ENCODE measurements at places on chromosomes 13 and 19. TPM values are rescaled to one million over a fixed set of nuclear protein-coding genes. Genes with fewer than 3 reads are reported as not detected.

Gene PRR36
- polyA plus RNA-seq, result not detected

Gene LILRA5
- not detected for polyA plus RNA-seq

Gene SAFB2
- polyA plus RNA-seq, result 32.4 TPM

DNA sequence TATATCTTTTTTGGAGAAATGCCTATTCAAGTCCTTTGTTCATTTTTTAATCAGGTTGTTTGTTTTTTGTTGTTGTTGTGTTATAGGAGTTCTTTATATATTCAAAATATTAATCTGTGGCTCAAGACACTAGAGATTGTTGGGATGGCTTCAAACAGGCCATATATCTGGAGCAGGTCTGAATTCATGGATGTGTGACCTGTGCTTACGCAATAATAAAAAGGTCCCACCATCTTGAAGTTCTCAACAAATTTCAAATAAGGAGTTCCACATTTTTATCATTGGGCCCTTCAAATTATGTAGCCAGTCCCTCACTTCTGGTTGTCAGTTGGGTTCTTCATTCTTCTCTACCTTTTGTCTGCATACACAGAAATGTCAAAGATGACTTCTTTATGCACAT is 17.7 kb upstream of the NUDT15 start:
- H3K4me1 ChIP-seq, result no peaks in the 10 kb centered on the region
- H3K27me3 ChIP-seq, result no peaks in the 10 kb centered on the region
- no peak overlapping the region for H3K4me3 ChIP-seq
- H3K27ac ChIP-seq, result no peak overlapping the region
- no peaks in the 10 kb centered on the region for H3K36me3 ChIP-seq

DNA sequence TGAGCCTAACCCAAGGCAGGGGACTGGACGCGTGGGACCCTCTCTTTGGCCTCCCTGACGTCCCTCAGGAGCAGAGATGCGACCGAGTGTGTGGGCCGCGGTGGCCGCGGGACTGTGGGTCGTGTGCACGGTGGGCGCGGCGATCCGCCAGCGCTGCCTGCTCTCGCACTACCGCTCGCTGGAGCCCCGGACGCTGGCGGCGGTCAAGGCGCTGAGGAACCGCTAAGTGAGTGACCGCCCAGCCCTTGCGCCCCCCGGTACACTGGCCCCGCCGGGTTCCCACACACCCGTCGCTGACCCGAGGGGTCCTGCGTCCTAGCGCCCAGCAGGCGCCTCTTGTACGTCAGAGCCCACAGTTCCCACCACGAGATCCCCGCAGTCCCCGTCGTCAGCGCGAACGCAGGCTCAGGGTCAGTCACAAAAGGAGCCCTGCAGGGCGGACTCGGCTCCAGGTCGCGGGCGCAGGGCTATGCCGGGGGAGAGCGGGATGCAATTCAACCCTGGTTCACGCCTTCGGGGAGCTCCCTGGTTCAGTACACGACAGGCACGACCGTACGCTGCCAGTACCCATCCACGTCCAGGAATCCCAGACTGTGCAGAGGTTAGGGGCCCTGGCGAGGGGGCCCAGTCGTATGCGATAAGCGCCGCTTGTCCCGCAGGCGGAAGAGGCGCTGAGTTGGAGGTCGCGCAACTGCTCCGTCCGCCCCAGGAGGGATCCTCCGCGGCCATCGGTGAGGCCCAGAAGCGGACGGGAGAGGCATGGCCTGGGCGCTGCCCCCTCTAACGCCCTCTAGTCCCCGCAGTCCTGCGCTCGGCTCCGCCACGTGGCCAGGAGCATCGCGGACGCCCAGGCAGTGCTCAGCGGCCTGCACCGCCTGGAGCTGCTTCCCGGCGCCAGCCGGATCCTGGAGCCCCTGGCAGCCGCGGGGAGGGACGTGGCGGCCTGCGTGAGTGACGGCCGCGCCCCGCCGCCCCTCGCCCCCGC is 3.6 kb upstream of the IFNL2 start:
- H3K27me3 ChIP-seq, result peaks cover 62% of the 10 kb centered on the region
- H3K4me1 ChIP-seq, result no peaks in the 10 kb centered on the region
- H3K36me3 ChIP-seq, result no peaks in the 10 kb centered on the region
- peak; percentile 34 for DNase-seq
- no peak overlapping the region for H3K27ac ChIP-seq

GRCh38 chr13:80235166-80235966 is 105.6 kb downstream of the SPRY2 start:
- DNase-seq, result peak; percentile 13
- no peak overlapping the region for H3K4me3 ChIP-seq
- no peaks in the 10 kb centered on the region for H3K4me1 ChIP-seq

GRCh38 chr19:7988307-7988706 is 17.1 kb downstream of the ELAVL1 start:
- peaks cover 28% of the 10 kb centered on the region for H3K36me3 ChIP-seq
- no peak overlapping the region for H3K4me3 ChIP-seq
- H3K27ac ChIP-seq, result no peak overlapping the region
- H3K27me3 ChIP-seq, result no peaks in the 10 kb centered on the region
- H3K4me1 ChIP-seq, result peaks cover 14% of the 10 kb centered on the region

DNA sequence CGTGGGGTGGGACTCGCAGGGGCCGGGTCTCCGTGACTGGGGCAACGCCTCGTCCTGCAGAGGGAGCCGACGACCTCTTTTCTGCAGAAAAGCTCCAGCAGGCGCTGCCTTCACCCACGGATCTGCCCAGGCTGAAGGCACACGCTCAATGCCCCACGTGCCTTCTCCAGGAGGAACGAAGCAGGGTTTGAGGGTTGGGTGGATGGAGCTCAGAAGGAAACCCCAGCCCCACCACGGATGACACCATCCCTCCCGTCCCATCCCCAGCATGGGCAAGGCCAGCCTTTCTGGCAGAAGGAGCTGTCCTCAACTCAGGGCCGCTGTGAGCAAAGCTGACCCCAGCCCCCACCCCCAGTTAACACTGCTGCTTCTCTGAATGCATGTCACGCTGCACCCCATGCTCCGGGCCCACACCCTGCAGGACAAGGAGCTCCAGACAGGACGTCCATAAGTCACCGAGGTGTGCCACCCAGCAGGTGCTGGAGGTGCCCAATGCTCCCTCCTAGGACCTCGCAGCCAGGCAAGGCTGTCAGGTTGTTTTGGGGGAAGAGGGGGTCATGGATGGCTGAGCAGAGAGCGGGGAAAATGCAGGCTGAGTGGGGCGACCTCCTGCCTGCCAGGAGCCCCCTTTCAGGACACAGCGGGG is 7.4 kb downstream of the C19orf25 start:
- H3K27me3 ChIP-seq, result no peaks in the 10 kb centered on the region
- no peaks in the 10 kb centered on the region for H3K4me1 ChIP-seq
- H3K27ac ChIP-seq, result no peak overlapping the region
- DNase-seq, result peak; percentile 55
- no peak overlapping the region for H3K4me3 ChIP-seq

GRCh38 chr19:15181394-15181793 is 19.4 kb downstream of the NOTCH3 start:
- H3K36me3 ChIP-seq, result no peaks in the 10 kb centered on the region
- no peak overlapping the region for H3K4me3 ChIP-seq
- H3K4me1 ChIP-seq, result no peaks in the 10 kb centered on the region
- no peak for DNase-seq
- no peaks in the 10 kb centered on the region for H3K27me3 ChIP-seq

- no peak overlapping the region for H3K4me3 ChIP-seq
- no peaks in the 10 kb centered on the region for H3K27me3 ChIP-seq
- no peak for DNase-seq
- H3K27ac ChIP-seq, result no peak overlapping the region
These were observed 151.0 kb downstream of the DCT start for GRCh38 chr13:94328381-94329041.

GRCh38 chr13:94712287-94712811 is at the start of gene SOX21:
SOX21 (minus strand) TSS chr13:94712545; CDS start chr13:94712049, 496 bp downstream.
- H3K27me3 ChIP-seq, result peaks cover 79% of the 10 kb centered on the region
- H3K27ac ChIP-seq, result no peak within 1 kb of the TSS
- no peaks in the 10 kb centered on the region for H3K4me1 ChIP-seq
- H3K4me3 ChIP-seq, result peak within 1 kb of the TSS; percentile 47
- no peaks in the 10 kb centered on the region for H3K36me3 ChIP-seq

- no peak overlapping the region for H3K4me3 ChIP-seq
- H3K36me3 ChIP-seq, result no peaks in the 10 kb centered on the region
- no peaks in the 10 kb centered on the region for H3K4me1 ChIP-seq
- no peak for DNase-seq
- H3K27me3 ChIP-seq, result peaks cover 10% of the 10 kb centered on the region
These were observed 9.3 kb downstream of the CD177 start for GRCh38 chr19:43362745-43363144.

GRCh38 chr13:90405301-90405700 is 942.2 kb upstream of the MIR17HG start:
- DNase-seq, result no peak
- no peak overlapping the region for H3K4me3 ChIP-seq
- H3K36me3 ChIP-seq, result no peaks in the 10 kb centered on the region
- H3K4me1 ChIP-seq, result peaks cover 5% of the 10 kb centered on the region

- peaks cover 48% of the 10 kb centered on the region for H3K4me1 ChIP-seq
- no peak overlapping the region for H3K4me3 ChIP-seq
- H3K27ac ChIP-seq, result no peak overlapping the region
- DNase-seq, result no peak
These were observed 102.2 kb upstream of the MBNL2 start for GRCh38 chr13:97119943-97120342.

DNA sequence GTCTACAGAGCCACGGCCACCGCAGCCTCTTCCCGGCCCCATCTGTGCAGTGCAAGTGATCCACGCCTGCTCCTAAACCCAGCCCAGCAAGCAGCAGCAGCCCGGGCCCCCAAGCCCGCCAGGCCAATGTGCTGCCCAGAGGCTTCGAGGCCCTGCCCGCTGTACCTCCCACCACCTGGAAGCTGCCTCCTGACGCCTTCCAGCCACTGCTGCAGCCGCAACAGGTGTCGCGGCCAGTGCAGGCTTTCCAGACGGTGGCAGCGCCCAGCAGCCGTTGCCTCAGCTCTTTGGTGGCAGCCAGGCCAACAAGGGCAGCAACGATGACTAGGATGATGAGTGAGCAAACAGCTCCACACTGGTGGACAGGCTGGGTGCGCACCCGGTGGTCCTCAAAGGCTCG is 50.2 kb upstream of the TPM4 start:
- DNase-seq, result no peak
- H3K27me3 ChIP-seq, result no peaks in the 10 kb centered on the region
- no peak overlapping the region for H3K27ac ChIP-seq

GRCh38 chr19:35460608-35461007 is 12.6 kb downstream of the FFAR2 start:
- H3K36me3 ChIP-seq, result no peaks in the 10 kb centered on the region
- H3K27me3 ChIP-seq, result peaks cover 8% of the 10 kb centered on the region
- DNase-seq, result no peak
- no peak overlapping the region for H3K4me3 ChIP-seq

DNA sequence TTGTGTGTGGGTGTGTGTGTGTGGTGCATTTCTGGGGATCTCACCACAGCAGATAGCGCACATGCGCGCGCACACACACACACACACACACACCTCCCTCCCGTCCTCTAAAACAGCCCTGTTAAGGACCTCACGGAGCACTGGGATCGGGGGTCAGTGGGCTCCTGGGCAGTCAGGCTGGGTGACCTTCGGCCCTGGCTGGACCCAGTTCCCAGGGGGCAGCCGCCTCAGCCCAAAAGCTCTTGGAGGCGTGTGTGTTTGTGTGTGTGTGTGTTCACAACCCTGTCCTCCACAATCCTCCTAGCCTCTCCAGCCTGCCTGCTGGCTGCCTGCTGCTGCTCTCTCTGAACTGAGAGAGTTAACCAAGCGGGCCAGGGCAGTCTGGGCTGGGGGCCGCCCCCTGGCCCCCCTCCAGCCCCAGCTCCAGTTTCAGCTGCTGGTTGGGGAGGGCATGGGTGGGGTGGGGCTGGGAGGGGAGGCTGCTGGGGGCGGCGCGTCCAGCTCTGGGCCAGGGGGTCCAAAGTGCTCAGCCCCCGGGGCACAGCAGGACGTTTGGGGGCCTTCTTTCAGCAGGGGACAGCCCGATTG is at the start of gene FXYD1:
Gene FXYD1, plus strand, starts transcription at position 520 of the 588 bp plus-strand sequence. CDS start 1,256 bp downstream, outside the sequence.
- H3K4me1 ChIP-seq, result peaks cover 13% of the 10 kb centered on the region
- H3K27me3 ChIP-seq, result peaks cover 10% of the 10 kb centered on the region
- H3K27ac ChIP-seq, result no peak within 1 kb of the TSS
- no peak within 1 kb of the TSS for H3K4me3 ChIP-seq
- no peaks in the 10 kb centered on the region for H3K36me3 ChIP-seq

DNA sequence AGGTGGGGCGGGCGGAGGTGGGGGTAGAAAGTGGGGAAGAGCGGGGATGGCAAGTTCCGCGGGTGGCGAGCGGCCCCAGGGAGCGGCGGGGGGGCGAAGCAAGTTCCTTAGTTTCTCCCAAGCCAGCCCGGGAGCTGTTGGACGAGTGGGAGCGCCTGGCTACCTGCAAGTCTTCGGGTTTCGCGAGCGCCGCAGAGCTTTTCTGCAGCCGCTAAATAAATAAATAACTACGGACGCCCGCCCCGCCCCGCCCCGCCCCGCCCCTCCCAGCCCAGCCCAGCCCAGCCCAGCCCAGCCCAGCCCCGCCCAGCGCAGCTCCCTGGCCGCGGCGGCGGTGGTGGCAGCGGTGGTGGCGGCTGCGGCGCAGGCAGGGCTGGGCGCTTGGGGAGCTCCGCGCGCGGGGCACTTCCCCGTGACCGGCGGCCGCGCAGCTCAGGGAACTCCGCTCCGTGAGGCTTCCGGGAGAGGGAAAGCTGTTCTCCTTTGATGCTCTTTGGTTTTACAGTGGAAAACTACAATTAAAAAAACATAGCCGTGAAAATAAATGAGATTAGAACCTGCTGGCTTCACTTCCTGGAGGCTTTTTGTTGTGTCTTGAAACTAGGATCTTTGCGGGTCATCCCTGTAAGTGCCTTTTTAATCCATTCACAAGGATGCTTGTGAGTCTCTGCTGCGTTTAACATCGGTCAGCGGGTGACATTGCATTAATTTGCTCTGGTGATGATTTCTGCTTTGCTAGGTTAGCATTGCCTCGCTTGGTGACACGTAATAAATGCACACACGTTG is at the start of gene UBE2L5:
Gene UBE2L5, plus strand, starts transcription at position 440 of the 786 bp plus-strand sequence. CDS start 5,498 bp downstream, outside the sequence.
- H3K4me1 ChIP-seq, result 0 out of 2 replicates have a peak, but pooled peaks cover 4% of the 10 kb centered on the region
- peak within 1 kb of the TSS; percentile 85 for H3K4me3 ChIP-seq
- peak within 1 kb of the TSS; percentile 82 for H3K27ac ChIP-seq
- no peaks in the 10 kb centered on the region for H3K27me3 ChIP-seq
- H3K36me3 ChIP-seq, result no peaks in the 10 kb centered on the region

DNA sequence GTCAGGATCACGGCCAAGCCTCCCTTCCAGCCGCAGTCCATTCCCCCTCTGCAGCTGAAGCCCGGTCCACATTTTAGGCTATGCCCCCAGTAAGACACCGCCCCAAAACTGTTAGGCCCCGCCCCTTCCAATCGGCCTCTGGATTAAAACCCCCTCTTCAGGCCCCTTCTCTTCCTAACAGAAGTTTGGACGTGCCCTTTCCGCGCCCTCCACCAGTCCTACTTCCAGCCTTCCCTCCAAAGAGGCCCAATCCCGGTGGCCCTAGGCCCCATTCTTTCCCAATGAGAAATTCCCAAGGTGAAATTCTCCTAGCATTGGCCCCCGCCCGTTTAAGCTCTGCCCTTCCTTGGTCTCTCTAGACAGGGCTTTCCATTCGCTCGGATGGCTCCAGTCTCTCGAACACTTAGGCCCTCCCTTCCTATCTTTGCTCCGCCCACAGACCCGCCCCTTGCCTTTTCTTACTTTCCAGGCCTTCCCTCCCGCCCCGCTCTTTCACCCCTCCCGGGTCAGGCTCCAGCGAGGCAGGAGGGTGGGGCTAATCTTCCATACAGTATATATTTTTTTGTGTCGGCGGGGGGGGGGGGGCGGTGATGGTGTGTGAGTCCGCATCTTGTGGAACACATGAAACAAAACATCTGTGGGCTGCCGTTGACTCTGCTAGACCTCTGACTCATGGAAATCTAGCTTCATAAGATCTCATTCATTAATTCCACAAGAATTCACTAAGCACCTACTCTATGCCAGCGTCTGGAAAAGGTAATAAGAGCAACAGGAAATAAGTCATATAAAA is 13.6 kb downstream of the LTBP4 start:
- H3K4me1 ChIP-seq, result peaks cover 20% of the 10 kb centered on the region
- no peaks in the 10 kb centered on the region for H3K27me3 ChIP-seq
- peak overlapping the region; percentile 83 for H3K27ac ChIP-seq
- H3K4me3 ChIP-seq, result peak overlapping the region; percentile 79
- H3K36me3 ChIP-seq, result 0 out of 2 replicates have a peak, but pooled peaks cover 3% of the 10 kb centered on the region

Data from GM23248 (cell line).